ENCODE measurements at places on chromosomes 3 and 15.

GRCh38 chr15:75669191-75669878 lies 21.6 kb downstream of the SNX33 start:
- no peak for DNase-seq

- no peak for DNase-seq
These were observed 191.3 kb downstream of the LPP start for GRCh38 chr3:188345223-188345622.

- DNase-seq, result peak; percentile 15
These were observed 30.8 kb upstream of the BHLHE40 start for GRCh38 chr3:4948395-4948794.

- DNase-seq, result no peak
These were observed 7.7 kb upstream of the ANKRD63 start for GRCh38 chr15:40290545-40290917.

- DNase-seq, result no peak
These were observed 76.9 kb upstream of the DNAJC19 start for GRCh38 chr3:181066143-181067087.

DNA sequence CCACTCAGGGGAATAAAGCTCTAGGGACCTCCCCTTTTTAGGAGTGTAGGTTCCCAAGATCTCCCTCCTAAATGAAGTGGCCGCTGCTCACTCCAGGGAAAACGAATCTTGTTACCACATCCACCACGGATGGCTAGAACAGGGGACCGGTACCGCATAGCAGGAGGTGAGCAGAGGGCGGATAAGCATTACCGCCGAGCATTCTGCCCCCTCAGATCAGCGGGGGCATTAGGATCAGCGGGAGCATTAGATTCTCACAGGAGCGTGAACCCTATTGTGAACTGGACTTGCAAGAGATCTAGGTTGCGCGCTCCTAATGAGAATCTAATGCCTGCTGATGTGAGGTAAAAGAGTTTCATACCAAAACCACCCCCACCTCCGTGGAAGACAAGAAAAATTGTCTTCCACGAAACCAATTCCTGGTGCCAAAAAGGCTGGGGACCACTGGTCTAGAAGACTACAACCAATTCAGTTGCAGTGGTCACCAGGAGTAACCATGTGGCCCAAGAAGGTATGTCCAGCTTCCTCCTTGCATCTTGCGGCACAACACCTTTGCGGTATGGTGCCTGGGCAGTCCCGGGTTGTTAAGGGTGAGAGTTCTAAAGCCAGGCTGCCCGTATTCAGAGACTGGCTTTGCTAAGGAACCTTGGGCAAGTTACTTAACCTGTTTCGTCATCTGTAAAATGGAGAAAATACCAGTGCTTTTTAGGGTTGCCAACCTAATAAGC lies 1.1 kb upstream of the SS18L2 start:
- no peak for DNase-seq

DNA sequence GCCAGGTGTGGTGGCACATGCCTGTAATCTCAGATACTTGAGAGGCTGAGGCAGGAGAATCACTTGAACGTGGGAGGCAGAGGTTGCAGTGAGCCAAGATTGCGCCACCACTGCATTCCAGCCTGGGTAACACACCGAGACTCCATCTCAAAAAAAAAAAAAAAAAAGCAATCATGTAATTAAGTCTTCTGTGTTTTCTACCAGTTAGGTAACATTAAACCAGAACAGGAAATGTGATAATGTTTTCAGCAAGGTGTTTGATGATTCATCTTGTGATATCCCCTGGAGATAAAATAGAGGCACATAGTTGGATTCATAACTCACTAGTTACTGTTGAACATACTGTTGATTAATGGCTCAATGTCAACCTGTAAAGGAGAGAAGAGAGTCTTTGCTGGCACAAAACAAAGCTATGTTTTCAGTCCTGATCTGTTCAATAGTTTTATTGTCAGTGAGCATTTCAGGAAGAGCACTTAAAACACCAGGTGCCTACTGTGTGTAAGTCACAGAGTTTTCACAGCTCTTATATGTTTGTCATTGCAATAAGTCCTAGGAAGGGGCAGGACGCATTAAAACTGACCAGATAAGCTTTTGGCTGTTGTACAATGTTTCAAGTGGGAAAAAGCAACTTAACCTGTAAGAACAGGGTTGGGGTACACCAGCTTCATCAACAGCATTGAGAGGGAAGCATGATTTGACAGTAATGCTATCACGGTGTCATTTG lies 19.5 kb downstream of the DNAJB11 start:
- no peak for DNase-seq

- DNase-seq, result peak; percentile 92
These were observed 10.6 kb upstream of the LEO1 start for GRCh38 chr15:51982013-51982769.

DNA sequence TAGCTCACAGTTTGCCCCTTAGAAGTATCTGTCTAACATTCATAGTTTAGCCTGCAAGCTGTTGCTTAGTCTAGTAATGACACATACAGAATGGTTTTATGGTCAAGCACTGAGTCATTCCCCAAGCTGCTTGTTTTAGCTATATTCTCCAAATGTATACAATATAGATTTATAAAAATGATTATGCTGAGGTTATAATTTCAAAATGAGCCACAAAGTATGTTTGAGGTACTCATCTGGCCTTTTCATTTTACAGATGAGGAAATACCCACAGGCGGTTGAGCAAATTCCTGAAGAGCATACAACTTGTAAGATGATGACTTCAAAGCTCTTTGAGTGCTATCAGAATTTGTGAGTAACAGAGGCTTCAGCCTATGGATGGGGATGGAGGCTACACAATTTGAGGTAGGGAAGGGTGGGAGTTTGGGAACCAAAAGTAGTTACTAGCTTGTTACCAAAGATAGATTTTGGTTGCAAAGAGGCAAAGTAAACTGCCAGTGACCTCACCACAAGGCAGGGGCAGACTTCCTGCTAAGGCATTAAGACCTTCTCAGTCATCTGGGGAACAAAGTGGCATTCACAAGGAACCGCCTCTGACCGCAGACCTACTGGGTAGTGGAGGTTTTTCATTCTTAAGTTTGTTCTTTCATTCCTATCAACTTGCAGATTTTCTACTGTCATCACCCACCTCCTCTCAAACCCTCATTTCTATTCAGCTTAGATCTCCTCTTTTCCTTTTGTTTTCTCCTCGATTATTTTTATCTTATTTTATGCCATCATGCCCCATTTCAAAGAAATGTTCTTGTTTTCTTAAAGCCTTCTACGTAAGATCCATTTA lies 257.2 kb upstream of the NECTIN3 start:
- DNase-seq, result peak; percentile 94

DNA sequence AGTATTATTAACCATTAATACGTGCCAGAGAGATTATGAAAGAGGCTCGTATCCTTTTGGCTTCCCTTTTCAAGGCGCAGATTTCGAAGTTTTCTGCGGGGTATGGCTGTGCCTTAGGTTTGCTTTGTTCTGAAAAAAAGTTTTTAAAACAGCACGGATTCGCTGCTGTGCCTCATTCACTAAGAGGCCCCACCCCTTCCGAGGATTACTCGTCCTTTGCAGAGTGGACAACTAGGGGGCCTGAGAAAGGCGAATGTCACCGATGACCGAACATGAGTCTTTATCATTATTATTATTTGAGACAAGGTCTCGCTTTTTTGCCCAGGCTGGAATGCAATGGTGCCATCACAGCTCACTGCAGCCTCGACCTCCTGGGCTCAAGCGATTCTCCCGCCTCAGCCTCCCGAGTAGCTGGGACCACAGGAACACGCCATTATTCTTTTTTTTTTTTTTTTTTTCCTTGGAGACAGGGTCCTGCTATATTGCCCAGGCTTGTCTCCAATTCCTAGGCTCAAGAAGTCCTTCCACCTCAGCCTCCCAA lies 684 bp upstream of the RPS27L start:
- DNase-seq, result peak; percentile 80

Measured in SK-MEL-5 (cell line).